ENCODE measurements at places on chromosomes 2 and 18.

GRCh38 chr18:70432804-70433400 lies 144.1 kb downstream of the SOCS6 start:
- DNase-seq = no peak

DNA sequence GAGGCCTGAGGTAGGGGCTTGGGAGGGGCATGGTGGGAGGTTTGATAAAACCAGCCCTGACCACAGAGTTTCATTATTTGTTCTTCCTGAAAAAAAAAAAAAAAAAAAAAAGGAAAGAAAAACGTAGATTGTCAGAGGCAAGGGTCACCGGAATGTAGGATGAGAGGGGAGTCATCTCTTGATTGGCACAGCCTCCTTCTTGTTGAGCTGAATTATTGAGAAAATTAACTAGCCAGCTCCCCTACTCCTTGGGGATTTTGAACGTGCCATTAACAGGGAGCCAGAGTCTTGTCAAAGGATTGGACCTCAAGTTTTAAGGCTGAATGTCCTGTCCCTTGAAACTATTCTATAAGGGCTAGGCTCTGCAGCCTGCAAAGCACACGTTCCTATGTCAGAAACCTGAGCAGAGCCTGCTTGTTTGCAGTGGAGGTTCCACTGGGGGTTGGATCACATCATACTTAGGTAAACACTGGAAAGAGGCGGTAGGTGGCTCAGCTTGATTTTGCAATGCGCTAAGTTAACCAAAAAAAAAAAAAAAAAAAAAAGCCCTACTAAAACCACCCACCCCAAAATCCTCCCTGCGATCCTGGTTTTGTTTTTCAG lies 2.3 kb downstream of the INHBB start:
- no peak for DNase-seq

- DNase-seq = peak; percentile 62
These were observed 58.9 kb upstream of the THUMPD2 start for GRCh38 chr2:39837856-39838453.

- no peak for DNase-seq
These were observed 439 bp upstream of the PLEKHH2 start for GRCh38 chr2:43636621-43637020.

GRCh38 chr2:232230560-232230959 lies 148.0 kb upstream of the ALPP start:
- DNase-seq = peak; percentile 35
